Activated CD8-positive, alpha-beta T cell treated with anti-CD3 and anti-CD28 coated beads for 36 hours (primary cell): ENCODE measurements at places on chromosomes 3 and 15. TPM values are rescaled to one million over a fixed set of nuclear protein-coding genes. Genes with fewer than 3 reads are reported as not detected.

DNA sequence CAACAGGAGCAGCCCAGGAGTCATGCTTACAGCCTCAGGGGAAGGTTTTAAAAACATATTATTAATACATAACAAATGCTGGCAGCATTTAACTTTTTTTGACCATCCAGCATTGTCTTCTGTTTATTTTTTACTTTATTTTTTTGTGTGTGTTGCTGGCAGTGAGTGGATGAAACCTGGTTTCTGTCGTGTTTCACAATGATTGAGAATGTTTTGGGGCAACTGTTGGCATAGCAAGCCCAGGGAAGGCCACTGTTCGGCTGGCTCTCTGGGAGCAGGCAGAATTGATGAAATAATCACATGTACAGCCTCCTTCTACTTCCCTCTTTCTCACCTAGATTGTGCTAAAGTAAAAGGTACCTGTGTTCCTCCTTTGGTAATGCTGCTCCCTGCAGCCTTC is 190.2 kb downstream of the NR1D2 start:
- H3K36me3 ChIP-seq = no peaks in the 10 kb centered on the region
- no peak overlapping the region for H3K27ac ChIP-seq

- no peak overlapping the region for H3K4me3 ChIP-seq
- no peak overlapping the region for H3K27ac ChIP-seq
- H3K4me1 ChIP-seq = no peaks in the 10 kb centered on the region
- DNase-seq = no peak
Observed at GRCh38 chr15:36614016-36614415, 34.6 kb downstream of the CDIN1 start.

GRCh38 chr3:183278479-183279088 is 25.5 kb downstream of the B3GNT5 start:
- peaks cover 10% of the 10 kb centered on the region for H3K36me3 ChIP-seq
- H3K27me3 ChIP-seq = no peaks in the 10 kb centered on the region
- no peak for DNase-seq
- no peak overlapping the region for H3K27ac ChIP-seq
- H3K4me3 ChIP-seq = no peak overlapping the region
- peaks cover 17% of the 10 kb centered on the region for H3K4me1 ChIP-seq

- no peaks in the 10 kb centered on the region for H3K27me3 ChIP-seq
Observed at GRCh38 chr3:166714206-166714605, 665.9 kb downstream of the ZBBX start.

- H3K36me3 ChIP-seq = no peaks in the 10 kb centered on the region
- no peak overlapping the region for H3K4me3 ChIP-seq
- peaks cover 45% of the 10 kb centered on the region for H3K27me3 ChIP-seq
- H3K27ac ChIP-seq = no peak overlapping the region
Observed at GRCh38 chr15:83276661-83277060, 7.8 kb downstream of the BNC1 start.

DNA sequence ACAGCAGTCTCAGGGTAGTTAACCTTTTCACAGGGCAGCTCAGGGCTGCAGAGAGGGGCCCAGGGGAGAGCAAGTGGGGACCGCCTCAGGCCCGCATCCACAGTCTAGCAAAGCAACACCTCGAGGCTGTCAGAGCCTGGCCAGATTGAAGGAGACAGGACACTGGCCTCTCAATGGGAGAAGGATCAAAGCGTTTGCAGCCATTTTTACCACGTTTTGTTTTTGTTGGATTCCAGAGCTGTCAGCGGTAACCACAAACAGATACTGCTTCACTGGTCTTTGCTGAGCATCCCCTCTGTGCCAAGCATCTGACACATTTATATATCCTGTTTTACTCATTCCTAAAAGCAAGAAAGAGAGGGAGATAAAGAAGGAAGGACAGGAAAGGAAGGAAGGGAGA is 153.8 kb downstream of the SHQ1 start:
- H3K36me3 ChIP-seq = no peaks in the 10 kb centered on the region
- H3K4me3 ChIP-seq = no peak overlapping the region
- DNase-seq = no peak
- no peaks in the 10 kb centered on the region for H3K4me1 ChIP-seq

DNA sequence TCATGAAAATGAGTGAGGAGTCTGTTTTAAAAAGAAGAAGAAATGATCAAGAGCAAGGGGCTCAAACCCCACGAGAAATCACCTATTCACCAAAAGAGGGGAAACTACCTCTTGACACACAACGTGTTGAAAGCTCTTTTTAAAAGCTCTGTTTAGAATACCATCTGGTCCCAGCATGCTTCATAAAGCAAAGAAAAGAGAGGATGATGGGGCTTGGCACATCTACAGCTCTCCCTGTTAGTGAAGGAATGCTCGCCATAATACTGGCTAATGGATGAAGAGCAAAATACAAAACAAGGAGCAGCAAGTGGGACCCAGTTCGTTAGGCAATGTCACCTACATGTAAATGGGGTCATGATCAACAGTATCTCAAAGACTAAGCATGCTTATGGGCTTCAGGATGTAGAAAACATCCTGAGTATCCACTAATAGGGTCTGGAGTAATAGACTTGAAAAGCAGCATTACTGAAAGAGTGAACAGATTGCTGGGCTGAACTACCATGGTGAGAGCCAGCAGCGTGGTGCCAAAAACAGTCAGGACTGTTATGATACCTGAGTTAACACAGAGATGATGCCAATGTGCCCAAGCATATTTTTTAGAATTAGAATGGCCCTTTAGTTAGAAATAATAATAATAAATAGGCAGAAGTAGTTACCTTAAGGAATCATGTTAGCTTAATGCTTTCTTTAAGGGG is 159.7 kb upstream of the POU1F1 start:
- H3K4me1 ChIP-seq = no peaks in the 10 kb centered on the region
- no peak overlapping the region for H3K27ac ChIP-seq
- H3K36me3 ChIP-seq = no peaks in the 10 kb centered on the region
- DNase-seq = no peak

Gene GP5
- 0.72 TPM for total RNA-seq

Gene MSL2
- total RNA-seq = 35.8 TPM

Gene CCDC33
- 0.38 TPM for total RNA-seq

Gene TM4SF1
- not detected for total RNA-seq

Gene MOBP
- total RNA-seq = not detected

Gene NTRK3
- total RNA-seq = not detected

Gene ADIPOQ
- not detected for total RNA-seq

Gene EIF4E3
- 30.4 TPM for total RNA-seq
